ENCODE measurements at places on chromosomes 3 and 15. TPM values are rescaled to one million over a fixed set of nuclear protein-coding genes. Genes with fewer than 3 reads are reported as not detected.

SLC24A5 gene
- total RNA-seq: not detected

NRG4 gene
- total RNA-seq: 0.94 TPM

CLK3 gene
- total RNA-seq: 30.8 TPM

CHST14 gene
- total RNA-seq: 20.9 TPM

ADGRG7 gene
- not detected for total RNA-seq

CHRM5 gene
- 0.06 TPM for total RNA-seq

SLC22A14 gene
- total RNA-seq: 0.05 TPM

HYAL1 gene
- 0.54 TPM for total RNA-seq

All from A549 treated with AZD2906 at 1 μM for 4 hours (cell line).